T1000 (cell line): ENCODE measurements at places on chromosomes 2 and 18.

- DNase-seq, result no peak
These were observed 41.2 kb downstream of the CYRIA start for GRCh38 chr2:16624436-16624780.

GRCh38 chr2:167986223-167986622, 261.2 kb downstream of the STK39 start:
- no peak for DNase-seq

GRCh38 chr2:68222287-68222686, 30.0 kb downstream of the PPP3R1 start:
- DNase-seq, result no peak

DNA sequence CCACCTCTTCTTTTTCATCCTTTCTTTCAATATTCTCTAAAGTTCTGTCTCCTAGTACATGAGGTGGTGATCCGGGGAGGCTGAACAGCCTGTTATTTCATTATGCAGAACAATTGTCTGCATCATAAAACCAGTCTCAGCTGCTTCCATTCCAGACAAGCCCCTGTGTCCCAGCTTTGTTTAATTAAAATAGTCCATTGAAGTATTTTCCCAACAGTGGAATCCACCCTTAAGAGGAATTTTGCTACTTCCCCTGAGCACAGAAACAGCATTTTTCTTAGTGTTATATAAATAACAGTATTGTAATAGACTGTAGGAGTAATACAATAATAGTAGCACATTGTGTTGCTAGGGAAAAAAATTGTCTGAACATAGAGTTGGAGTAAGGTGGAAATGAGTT, 395.4 kb upstream of the TCF4 start:
- no peak for DNase-seq
